ENCODE measurements at places on chromosomes 5 and 9. TPM values are rescaled to one million over a fixed set of nuclear protein-coding genes. Genes with fewer than 3 reads are reported as not detected.
A peak's percentile ranks its signal among the peaks of the same experiment; 100 is the strongest.

DNA sequence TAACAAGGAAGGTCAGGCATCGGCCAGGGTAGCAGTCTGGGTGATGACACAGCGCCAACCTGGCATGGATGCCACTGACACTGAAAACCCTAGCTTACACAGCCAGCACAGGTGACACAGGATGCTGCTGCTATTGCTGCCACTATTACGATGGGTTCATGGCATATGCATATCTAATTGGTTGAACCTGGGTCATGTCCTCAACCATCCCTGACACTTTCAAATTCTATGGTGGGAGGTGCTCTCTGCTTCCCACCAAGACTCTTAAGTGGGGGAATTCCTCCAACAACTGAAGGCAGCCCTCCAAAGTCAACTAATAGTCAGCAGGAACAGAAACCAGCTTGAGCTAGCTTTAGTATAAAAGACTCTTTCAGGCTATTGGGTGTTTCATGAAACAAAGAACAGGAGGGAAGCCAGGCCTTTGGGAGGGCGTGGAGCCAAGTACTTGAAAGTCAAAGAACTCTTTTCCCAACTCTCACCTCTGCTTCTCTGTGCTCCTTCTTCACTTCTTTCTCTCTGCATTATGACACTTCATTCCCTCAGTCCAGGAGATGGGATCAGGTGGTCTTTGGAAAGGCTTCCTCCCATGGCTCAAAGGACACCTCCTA, 21.3 kb downstream of the PTTG1 start:
- no peak for DNase-seq

- peak; percentile 95 for DNase-seq
These were observed 109.3 kb upstream of the IFNE start for GRCh38 chr9:21591221-21592062.

DNA sequence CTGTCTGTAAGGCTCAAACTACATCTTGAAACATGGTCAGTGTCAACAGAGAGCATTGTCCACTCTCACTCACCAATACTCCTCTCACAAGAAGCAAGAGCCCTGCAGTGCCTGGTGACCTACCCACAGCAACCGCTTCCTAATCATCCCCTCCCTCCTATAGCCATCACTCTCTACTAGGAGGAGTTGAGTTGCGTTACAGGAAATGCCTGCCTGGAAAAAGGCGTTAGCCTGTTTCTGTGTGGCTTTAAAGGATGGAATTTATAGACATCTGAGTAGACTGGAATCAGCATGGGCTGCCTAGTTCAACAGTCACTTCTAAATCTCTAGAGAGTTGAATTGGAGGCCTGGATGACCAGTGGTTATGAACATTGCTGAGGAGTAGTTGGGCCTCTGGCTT, 108.3 kb upstream of the FER start:
- DNase-seq: no peak

MLANA gene
- not detected for total RNA-seq

ADAMTS2 gene
- 0.29 TPM for total RNA-seq

All from epithelial cell of proximal tubule (primary cell).